ENCODE measurements at places on chromosomes 13 and 19.

DNA sequence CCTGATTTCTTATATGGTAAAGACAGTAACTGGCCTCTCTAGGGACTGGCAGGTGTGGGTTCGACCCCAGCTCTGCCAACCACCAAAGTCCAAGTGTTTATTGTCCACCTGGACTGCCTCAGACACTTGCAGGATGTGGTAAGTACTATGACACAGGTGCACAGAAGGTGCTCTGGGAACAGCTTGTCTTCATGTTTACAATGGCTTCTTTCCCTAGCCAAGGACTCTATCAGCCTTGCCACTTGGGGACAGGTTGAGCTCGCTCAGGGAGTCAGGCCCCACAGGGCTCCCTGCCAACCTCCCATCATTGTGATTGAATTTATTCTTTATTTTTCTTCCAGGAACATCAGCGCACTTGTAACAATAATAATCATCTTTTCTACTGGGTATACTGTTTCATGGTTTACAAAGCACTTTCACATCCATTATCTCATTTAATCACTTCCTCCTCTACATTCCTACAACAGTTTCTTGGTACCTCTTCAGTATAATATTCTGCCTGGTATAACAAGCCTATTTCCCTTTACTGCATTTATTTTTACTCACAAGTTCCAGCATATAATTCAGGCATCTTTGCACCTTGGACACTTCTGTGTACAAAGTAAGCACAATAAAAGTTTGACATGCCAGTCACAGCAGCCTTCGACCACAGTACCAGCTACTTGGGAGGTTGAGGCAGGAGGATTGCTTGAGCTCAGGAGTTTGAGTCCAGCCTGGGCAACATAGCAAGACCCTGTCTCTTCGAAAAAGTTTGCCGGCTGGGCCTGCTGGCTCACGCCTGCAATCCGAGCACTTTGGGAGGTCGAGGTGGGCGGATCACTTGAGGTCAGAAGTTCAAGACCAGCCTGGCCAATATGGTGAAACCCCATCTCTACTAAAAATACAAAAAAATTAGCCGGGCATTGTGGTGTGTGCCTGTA is 24.2 kb upstream of the GATAD2A start:
- no peak for DNase-seq

DNA sequence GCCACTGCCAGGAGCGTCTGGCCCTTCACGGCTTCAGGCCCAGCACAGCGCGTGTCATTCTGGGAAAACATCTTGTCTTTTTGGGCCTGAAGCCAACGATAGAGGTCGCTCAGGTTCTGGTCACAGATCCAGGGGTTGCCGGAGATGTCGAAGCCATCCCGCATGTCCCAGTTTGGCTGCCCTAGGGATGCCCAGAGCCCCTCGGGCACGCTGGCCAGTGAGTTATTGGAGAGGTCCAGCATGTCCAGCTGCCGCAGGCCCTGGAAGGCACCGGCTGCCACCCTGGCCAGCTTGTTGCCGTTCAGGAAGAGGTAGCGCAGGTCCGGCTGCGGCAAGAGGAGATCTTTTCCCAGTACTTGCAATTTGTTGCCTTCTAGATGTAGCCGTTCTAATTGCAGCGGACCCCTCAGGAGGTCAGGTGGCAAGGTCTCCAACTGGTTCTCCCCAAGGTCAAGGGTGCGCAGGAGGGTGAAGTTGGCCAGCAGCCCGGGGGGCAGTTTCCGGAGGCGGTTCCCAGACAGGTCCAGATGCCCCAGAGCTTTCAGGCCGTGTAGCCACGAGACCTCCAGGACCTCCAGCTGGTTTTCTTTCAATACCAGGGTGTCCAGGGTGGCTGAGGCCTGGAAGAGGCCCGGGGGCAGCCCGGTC is 1.8 kb downstream of the LRG1 start:
- no peak for DNase-seq

- DNase-seq, result no peak
These were observed 687.1 kb downstream of the PCDH17 start for GRCh38 chr13:58318495-58319167.

- DNase-seq, result no peak
These were observed 135.4 kb downstream of the TNFRSF19 start for GRCh38 chr13:23705583-23705982.

GRCh38 chr19:13343514-13343913 is 162.8 kb downstream of the CACNA1A start:
- no peak for DNase-seq

DNA sequence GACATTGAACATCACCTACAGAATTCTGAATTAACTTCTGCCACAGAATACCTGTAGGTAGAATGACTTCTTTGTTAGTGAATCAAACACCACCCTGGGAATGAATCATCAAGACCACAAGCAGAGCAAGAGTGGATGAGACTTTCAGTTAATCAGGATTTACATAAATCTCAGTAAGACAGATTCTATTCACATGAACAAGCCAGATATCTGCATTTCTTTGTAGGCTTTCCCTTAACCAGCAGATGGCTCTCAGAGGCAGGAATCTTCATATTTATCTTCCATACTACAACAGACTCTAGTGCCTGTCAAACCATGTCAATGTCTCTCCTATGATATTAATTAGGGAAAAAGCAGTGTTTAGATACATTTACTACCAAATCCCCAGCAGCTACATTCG is 412.1 kb downstream of the KLF12 start:
- DNase-seq, result no peak

DNA sequence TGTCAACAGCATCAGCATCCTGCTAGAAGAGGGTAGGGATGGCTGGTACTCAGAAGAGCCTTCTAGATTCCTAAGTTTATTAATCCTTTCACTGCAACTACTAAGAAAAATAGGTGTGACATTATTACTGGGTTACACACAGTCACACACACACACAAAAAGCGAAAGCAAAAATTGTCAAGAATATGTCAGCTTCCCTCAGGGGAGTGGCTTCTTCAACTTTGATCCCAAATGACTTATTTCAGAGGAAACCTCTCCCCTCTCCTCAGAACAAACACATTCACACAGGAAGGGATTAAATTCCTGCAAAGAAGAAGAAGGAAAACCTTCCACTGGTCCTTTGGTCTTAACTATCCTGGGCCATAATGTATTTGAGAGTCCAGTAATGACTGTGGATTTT is 20.1 kb upstream of the IGFL1 start:
- no peak for DNase-seq

DNA sequence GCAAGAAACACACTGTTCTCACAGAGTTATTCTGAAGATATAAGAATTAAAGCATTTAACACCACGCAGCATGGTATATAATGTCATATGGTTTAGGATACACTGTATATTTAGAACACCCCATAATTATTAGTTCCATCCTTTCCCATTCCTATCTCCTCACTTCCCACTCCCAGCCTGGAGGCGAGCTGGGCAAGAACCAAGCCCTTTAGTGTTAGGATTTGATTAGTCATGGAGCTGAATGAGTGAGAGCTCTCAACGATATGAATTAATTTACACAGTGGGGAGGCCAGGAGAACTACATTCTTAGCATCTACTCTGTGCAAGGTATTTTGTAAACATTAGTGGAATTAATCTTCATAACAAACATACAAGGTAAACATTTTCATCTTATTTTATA is 934.3 kb downstream of the DIAPH3 start:
- no peak for DNase-seq

DNA sequence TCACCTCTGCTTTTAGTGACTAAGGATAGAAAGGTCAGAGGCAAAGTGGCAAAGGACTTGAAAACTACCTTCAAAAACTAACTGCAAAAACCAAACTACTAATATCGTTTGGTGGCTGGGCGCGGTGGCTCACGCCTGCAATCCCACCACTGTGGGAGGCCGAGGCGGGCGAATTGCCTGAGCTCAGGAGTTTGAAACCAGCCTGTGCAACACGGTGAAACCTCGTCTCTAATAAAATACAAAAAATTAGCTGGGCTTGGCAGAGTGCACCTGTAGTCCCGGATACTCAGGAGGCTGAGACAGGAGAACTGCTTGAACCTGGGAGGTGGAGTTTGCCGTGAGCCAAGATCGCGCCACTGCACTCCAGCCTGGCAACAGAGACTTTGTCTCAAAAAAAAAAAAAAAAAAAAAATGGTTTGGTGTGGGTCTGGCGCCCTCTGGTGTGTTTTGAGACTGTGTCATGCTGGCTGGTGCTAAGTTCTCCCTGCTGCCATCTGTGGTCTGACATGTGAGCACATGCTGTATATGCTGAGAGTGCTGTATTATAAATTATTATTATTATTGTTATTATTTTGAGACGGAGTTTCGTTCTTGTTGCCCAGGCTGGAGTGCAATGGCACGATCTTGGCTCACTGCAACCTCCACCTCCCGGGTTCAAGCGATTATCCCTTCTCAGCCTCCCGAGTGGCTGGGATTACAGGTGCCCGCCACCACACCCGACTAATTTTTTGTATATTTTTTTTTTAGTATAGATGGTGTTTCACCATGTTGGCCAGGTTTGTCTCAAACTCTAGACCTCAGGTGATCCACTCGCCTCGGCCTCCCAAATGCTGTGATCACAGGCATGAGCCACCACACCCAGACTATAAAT is 36.0 kb upstream of the RNF17 start:
- DNase-seq, result peak; percentile 70

DNA sequence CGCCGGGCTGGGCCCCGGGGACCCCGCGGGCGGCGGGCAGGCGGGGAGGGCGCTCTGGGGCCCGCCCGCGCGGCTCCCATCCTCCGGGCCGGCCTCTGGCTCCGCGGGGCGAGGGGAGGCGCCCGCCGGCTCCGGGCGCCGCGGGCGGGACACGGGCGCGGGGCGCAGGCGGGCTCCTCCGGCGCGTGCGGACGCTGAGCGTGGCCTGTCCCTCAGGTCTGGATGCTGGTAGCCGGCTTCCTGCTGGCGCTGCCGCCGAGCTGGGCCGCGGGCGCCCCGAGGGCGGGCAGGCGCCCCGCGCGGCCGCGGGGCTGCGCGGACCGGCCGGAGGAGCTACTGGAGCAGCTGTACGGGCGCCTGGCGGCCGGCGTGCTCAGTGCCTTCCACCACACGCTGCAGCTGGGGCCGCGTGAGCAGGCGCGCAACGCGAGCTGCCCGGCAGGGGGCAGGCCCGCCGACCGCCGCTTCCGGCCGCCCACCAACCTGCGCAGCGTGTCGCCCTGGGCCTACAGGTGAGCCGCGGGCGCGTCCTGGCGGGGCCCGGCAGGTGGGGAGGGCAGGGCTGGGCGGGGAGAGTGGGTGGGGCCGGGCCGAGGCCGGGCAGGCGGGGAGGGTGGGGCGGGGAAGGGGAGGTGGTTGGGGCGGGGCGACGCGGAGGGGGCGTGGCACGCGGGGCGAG is 420 bp downstream of the IL17D start:
- DNase-seq, result peak; percentile 88

DNA sequence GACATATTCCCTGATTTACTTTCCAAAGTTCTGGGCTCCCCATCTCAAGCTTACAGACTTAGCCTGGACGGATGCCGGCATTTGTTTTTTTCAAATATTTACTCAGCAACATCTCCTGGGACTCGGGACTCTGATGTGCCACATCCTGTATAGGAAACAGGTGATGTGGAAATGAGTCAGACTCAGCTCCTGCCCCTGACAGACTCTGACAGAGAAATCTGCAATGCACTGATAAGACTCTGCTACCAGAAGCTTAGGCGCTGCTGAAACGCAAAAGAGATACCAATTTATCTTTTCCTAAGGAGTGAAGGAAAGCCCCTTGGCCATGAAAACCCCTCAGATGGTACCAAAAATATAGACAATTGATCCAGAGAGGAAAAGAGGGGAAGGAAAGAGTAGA is 16.2 kb downstream of the LAIR2 start:
- no peak for DNase-seq

DNA sequence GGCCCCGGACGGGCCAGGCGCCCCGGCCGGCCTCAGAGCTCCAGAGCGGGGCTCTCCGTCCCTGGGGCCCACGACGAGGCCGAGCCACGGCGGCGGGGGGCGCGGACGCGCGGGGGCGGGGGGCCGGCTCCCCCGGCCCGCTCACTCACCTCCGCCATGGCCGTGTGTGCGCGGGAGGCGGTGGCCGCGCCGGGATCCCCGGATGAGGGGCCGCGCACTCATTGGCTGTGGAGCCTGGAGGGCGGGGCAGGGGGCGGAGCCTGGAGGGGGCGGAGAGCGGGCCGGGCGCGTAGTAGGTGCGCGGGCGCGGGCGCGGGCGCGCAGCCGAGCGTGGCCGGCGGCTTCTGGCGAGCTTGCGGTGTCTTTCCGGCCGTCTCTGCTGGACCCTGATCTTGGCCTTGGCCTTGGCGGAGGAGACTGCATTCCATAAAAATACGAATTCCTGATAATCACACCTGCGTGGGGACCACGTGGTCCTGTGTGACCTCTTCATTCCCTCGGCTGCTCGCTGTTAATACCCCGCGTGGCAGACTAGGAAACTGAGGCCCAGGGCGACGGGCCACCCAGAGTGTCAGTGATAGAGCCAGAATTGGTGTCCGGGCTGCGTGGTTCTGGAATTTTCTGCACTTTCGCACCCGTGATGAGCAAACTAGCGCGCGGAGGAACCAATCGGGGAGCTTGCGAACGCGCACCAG is at the start of gene MIER2:
Gene MIER2, minus strand, starts transcription at position 172 of the 695 bp plus-strand sequence. Its CDS starts 14 bp downstream, at position 158.
- no peak for DNase-seq

GRCh38 chr13:33711436-33711835 is 106.5 kb upstream of the RFC3 start:
- no peak for DNase-seq

DNA sequence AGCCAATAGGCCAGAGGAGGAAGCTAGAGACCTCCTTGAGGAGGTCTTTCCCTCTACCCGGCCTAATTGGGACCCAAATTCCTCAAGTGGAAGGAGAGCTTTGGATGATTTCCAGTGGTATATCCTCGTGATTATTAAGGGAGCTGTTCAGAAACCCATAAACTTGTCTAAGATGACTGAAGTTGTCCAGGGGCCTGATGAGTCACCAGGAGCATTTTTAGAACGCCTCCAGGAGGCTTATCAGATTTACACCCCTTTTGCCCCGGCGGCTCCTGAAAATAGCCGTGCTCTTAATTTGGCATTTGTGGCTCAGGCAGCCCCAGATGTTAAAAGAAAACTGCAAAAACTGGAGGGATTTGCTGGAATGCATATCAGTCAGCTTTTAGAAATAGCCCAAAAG is 198.1 kb downstream of the ZNF486 start:
- DNase-seq, result no peak

DNA sequence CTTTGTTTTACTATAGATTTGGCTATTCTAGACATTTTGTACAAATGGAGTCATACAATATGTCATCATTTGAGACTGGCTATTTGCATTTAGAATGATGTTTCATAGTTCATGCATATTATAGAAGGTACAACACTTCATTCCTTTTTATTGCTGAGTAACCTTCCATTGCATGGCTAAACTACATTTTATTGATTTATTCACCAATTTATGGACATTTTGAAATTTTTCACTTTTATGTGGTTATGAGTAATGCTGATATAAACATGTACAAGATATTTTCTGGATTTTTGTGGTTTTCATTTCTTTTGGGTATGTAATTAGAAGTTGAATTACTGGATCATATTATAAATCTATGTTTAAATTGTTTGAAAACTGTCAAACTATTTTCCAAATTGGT is 710.3 kb upstream of the SLITRK5 start:
- no peak for DNase-seq

- DNase-seq, result no peak
These were observed 17.8 kb downstream of the CPB2 start for GRCh38 chr13:46086985-46087384.

- no peak for DNase-seq
These were observed 159.9 kb downstream of the USP12 start for GRCh38 chr13:27011661-27012060.

- no peak for DNase-seq
These were observed 3.8 kb downstream of the RNF126 start for GRCh38 chr19:658916-659839.

- DNase-seq, result no peak
These were observed 579.4 kb upstream of the MIR17HG start for GRCh38 chr13:90768116-90768515.

Data from NCI-H1930 (cell line).